ENCODE measurements at places on chromosomes 4 and X. TPM values are rescaled to one million over a fixed set of nuclear protein-coding genes. Genes with fewer than 3 reads are reported as not detected.

The PCDH18 gene
- total RNA-seq, result 5.3 TPM

The COL4A6 gene
- total RNA-seq, result 13.7 TPM

DNA sequence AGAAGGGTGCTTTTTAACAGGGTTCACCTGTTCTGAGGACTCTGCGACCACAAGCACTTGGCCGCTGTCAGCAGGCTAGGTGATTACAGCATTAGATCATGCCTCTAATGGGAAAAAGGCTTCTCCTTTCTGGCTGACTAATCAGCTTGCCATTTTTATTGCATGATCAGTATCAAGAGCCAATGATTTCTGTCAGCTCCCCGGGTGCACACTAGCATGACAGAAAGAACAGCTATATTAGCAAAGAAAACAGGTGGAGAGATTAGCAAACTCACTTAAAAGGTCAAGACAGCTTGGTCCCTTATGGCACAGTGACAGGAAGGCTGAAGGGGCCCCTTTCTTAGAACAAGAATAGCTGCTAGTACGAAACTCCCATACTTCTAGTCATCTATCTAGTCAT is 170.0 kb downstream of the SMIM20 start:
- DNase-seq, result no peak

The TMPRSS11D gene
- total RNA-seq, result not detected

DNA sequence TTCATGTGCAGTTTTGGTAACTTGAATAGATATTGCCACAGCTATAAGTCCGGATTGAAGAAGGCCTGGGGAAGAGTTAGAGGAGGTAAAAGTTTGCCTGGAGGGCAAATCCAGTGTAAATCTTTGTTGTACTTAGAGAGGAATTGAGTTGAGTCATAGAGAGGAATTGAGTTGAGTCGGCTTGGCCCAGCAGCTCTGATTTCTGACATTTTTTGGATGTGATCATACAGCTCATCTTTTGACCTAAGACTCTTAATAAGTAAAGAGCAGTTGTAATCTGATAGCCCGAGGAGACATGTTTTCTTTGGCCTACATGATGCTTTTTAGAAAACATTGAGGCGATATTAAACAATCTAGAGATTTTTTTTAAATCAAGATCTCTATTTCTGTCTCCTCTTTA is 3.9 kb downstream of the KIT start:
- DNase-seq, result no peak

GRCh38 chr4:180828455-180829018 is 1414.7 kb upstream of the TENM3 start:
- no peak for DNase-seq

DNA sequence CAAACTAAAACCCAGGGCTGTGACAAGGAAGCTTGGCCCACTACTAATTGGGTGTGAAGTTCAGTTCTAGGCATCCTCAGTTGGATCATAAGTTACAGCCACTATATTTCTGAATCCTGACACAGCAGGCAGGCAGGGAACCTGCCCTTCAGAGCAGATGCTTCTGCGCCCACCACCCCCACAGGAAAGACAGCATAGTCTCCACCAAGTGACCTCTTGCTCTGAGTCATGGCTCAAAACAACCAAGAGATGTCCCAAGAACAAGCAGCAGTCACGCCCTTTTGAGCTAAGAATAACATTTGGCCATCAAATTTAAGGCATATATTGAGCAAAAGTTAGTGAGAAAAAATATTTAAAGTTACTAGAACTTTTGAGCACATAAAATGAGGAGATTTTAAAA is 170.7 kb upstream of the SMARCAD1 start:
- DNase-seq, result no peak

DNA sequence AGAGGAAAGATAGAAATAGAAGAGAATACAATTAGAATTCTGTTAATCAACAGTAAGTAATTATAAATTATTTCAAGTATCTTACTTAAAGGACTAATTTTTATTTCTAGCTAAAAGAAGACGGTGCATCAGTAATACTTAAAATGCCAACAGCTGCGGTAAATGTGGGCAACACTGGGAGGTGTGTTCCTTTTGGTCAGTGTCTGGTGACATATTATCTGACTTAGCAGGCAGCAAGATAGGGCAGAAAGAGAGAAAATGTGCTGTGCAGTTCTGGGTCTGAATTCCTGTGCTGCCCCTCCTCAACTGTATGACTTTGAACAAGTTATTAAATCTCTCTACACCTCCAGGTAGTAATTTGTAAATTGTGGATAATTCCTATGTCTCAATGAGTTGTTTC is 120.6 kb downstream of the ZNF827 start:
- DNase-seq, result no peak

GRCh38 chr4:82779032-82779431 is 19.6 kb downstream of the SCD5 start:
- DNase-seq, result no peak

DNA sequence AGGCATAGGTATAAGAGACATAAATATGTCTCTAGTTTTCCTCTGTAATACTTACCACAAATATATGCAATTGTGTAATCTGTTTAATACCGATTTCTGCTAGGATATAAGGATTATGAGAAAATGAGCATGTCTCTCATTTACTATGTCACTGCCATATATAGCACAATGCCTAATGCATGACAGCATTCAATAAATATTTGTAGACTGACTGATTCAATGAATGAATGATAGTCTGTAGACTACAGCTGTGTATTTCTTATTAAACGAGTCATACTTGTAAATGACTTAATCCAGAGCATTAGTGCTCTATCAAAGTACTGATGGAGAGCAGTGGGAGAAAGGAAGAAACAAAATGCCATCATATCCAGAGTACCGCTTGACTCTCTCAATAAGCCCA is 175.6 kb downstream of the PPP3CA start:
- no peak for DNase-seq

The CT45A1 gene
- total RNA-seq, result not detected

The GPR173 gene
- total RNA-seq, result 2.8 TPM

The FRG1 gene
- total RNA-seq, result 34.6 TPM

The FAM241A gene
- total RNA-seq, result 7.7 TPM

- no peak for DNase-seq
These were observed 124.7 kb downstream of the CAMK2D start for GRCh38 chr4:113636877-113637276.

GRCh38 chr4:181509073-181509472 is 734.1 kb upstream of the TENM3 start:
- DNase-seq, result no peak

GRCh38 chrX:12360383-12360782 is 222.1 kb downstream of the FRMPD4 start:
- no peak for DNase-seq
